ENCODE measurements at places on chromosomes 1 and 21.

- no peak for DNase-seq
Observed at GRCh38 chr1:169240449-169241232, 127.0 kb downstream of the NME7 start.

- DNase-seq: no peak
Observed at GRCh38 chr1:8415526-8416278, 97.8 kb downstream of the SLC45A1 start.

DNA sequence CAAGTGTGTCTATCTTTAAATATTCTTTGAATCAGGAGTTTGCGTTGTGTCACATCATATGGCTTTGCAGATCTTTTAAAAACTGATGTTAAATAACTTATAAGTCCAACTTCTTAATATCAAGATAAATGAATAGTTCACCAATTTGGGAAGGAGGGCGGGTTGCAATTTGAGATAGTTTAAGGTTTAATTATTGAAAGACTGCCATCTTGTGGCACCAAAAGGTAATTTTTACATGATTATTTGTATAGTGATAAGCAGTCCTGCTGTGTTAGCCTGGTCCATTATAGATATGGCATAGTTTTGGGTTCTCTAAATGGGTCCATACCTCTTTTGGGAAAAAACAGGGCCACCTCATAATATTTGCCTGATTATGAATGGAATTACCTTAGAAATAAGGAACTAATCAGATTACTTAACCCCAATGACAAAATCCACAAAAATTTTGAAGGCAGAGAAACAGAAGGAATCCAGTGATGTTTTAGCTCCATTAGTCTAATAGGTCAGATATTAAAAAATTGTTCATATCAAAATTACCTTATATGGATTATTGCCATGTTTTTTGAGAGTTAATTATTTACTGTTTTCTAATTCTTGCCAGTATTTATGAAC lies 64.3 kb downstream of the PRKAA2 start:
- DNase-seq: no peak

- DNase-seq: no peak
Observed at GRCh38 chr21:16588433-16588860, 858.7 kb downstream of the USP25 start.

DNA sequence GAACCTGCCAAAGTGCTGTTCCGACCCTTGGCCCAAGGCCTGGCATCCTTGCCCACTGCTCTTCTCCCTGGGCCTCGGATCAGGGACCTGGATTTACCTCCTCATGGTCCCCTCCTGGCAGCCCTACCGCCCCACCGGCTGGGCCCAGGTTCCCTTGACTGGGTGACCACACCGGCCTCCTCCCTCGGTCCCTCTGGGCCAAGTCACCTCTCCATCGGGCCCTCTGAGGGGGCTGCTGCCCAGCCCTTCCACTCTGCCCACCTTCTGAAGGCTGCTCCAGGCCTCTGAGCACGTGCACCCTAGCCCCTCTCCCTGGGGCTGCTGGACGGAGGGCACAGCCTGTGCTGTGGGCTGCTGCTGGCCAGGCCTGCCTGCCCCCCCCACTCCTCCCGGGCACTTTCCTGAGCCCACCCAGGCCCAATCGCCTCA lies 9.3 kb upstream of the MMEL1 start:
- DNase-seq: no peak

DNA sequence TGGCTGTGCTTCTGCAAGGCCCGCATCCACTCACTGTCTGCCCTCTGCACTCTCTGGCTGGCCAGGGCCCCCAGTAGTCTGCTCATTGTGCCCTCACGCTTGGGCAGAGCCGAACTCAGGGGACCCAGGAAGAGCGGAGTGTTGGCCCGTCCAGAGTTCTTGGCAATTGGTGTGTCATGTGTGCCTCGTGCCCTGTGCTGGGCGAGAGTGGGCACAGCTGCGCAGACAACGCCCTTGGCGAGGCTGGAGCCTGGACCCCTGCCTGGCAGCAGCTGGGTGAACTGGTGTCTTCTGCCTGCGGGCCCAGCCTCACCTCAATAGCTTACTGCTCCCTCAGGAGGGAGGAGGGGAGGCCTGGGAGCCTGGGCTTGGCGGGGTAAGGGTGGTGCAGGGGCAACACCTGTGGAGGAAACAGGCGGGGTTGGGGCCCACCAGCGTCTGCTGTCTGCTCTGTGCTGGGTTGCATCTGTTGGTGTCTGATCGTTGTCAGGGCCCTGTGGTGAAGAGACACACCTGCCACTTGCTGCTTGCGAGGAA lies 2.1 kb downstream of the GUK1 start:
- DNase-seq: no peak

- no peak for DNase-seq
Observed at GRCh38 chr1:1304331-1305299, 3.1 kb downstream of the ACAP3 start.

DNA sequence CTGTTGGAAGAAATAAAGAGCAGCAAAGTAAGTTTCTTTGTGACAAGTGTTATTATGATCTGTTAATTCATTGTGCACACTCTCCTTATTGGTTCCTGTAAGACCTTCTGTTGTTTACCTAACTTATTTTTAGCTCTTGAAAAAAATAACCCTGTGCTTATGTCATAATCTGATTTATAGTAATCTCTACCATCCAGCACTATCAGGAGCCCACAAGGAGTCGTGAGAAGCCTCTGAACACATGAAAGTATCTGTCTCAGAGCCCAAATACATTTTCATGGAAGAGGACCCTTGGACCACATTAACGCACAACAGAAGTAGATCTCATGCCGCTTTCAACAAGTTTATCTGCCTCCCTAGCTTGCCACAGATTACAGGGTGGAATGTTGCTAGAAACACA lies 45.8 kb downstream of the CENPF start:
- DNase-seq: no peak

GRCh38 chr1:219398815-219399396 lies 214.0 kb downstream of the ZC3H11B start:
- no peak for DNase-seq

DNA sequence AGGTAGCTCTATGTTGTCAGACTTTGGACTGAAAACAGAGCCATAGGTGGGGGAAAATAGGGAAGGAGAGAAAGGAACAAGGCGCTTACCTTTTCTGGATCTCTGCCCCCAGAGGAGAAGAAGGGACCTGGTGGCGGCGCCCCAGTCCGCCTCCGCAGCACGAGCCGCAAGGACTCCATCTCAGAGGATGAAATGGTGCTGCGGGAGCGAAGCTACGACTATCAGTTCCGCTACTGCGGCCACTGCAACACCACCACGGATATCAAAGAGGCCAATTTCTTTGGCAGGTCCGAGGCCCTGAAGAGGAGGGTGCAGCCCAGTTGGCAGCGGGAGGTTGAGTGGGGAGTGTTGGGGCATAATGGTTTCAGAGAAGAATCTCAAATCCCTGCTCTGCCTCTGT lies 18.5 kb upstream of the TMEM222 start:
- DNase-seq: no peak

DNA sequence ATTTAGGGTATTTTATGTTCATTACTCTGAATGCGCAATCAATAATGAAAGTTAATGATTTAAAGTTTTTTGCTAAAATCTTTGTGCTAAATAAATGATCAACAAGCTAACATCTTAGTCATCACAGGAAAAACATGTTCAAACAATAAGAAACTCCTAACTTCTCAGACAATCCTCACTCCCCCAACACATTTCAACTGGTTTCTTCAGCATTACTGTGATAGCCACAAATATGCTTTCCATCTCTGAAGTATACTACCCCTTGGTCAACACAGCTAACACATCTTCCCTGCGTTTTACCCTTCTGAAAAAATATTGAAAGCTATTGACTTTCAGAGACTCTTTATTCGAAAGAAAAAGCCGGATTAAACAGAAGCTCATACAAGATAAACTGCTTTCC lies 85.8 kb downstream of the ZNF644 start:
- no peak for DNase-seq

GRCh38 chr1:62196086-62196690 lies 1.5 kb downstream of the L1TD1 start:
- no peak for DNase-seq

GRCh38 chr1:59568158-59568935 lies 246.4 kb upstream of the HOOK1 start:
- DNase-seq: no peak

- no peak for DNase-seq
Observed at GRCh38 chr1:205944525-205944924, 1.3 kb upstream of the SLC26A9 start.

DNA sequence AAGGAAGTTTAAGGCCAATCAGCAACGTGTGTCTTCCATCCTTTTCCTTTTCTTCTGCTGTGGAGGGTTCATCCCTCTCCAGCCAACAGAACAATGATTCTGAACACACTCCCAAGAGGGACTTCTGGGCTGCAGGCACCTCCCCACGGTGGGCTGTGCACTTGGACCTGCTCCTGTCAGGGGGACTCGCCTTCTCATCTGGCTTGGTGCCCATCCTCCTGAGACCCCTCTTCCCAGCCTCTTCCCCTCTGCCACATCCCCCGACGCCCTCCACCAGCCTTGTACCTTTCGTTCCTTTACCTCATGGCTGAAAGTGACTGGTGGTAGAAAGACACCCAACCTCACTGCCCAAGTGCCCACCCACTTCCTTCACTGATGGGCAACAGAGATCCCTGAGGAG lies 26.0 kb upstream of the SLAMF9 start:
- no peak for DNase-seq

- no peak for DNase-seq
Observed at GRCh38 chr1:114078116-114078515, 75.6 kb downstream of the SYT6 start.

DNA sequence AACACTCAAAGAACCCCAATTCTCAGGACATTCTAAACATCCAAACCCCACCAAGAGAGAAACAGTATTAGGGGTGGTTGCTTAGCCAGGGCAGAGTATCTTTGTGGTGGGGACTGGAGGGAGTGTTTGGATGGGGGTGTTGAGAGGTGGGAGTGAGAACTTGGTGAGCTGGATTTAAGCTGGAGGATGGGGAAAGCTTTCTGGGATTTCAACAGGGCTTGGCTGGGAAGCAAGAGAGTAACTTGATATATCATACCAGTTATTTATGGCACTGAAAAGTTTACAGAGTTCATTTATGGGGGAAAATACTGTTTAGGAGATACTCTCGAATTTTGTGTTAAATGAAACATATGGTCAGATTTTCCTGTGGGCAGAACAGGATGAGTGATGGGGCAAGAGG lies 6.8 kb upstream of the CNIH3 start:
- DNase-seq: no peak

DNA sequence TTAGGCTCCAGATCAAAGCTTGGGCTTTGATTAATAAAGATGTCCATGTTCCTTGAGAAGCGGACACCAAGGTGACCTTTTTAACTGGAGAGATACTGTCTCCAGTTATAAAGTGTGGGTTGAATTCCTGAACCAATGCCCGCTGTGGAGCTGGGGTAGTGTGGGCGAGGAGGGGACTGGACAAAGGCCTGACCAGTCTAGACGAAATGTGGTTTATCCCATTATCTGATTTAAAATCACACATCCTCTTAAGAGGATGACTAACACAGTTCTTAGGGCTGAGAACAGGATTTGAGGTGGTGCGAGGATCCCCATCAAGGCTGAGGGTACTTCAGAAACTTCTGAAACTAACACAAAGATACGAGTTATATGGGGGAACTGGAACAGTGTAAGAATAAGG lies 84.5 kb upstream of the GCLM start:
- no peak for DNase-seq

- no peak for DNase-seq
Observed at GRCh38 chr1:41507110-41507720, 22.7 kb upstream of the EDN2 start.

GRCh38 chr1:235990330-235990795 lies 74.5 kb downstream of the NID1 start:
- DNase-seq: no peak

GRCh38 chr1:202951437-202951836 lies 6.7 kb downstream of the ADIPOR1 start:
- DNase-seq: no peak

GRCh38 chr1:221727146-221728036 lies 14.5 kb downstream of the DUSP10 start:
- no peak for DNase-seq

DNA sequence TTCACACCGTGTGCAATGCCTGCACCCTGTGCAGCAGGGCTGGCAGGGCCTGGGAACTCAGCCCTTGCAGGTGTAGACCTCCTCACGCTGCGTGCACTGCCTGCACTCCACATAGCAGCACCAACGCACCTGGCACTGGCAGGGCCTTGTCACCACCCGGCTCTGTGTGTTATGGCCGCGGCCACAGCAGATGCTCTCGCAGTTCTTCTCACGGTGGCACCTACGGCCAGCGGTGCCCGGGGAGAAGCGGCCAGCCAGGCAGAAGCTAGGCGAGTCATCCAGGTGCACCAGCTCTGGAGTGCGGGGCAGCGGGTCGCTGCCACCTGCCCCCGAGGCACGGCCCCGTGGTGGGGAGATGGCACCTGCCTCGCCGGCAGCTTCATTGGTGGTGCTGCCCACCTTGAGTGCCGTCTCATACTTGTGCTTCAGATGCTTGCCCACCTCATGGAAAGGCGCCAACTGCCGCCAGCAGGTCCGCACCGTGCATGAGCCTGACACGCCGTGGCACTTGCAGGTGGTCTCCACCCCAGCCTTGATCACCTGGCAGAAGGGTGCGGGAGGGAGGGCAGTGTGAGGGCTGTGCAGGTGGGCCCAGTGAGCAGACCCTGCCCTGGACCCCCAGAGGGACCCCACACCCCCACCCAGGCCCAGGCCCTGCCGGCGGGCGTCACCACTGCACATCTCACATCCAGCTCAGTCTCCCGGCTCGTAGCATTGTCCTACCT lies 26.1 kb downstream of the WNT9A start:
- DNase-seq: no peak

- DNase-seq: no peak
Observed at GRCh38 chr1:38101037-38101785, 54.6 kb upstream of the POU3F1 start.

DNA sequence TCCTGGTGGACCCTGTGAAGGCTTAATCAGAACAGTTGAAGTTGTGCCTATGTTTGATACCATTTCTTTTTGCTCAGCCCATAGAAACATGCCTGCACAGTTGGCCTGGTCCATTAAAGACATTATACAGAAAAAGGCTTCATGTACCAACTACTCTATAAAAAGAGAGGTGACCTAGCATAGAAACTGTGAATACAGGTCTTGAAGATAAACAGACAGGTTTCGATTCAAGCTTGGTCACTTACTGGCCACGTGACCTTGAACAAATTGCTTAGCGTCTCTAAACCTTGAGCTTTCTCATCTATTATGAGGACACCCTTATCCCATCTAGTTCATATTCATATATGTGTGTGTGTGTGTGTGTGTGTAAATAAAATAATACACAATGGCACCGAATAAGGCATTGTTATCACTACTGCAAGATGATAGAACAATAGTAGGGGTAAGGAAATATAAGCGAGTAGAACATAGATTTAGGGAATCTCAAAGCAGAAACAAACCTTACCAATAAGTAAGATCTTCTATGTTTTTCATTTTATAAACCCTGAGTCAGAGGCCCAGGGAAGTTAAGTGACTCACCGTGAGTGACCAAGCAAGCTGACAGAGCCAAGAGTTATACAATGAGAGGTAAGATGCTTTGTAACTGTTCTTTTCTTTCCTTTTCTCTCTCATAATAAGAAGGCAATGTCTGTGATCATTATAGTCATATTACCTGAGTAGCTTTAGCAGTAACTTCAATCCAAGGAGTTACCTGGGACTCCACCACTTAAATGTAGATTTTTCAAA lies 476.8 kb upstream of the DEPDC1 start:
- no peak for DNase-seq

- no peak for DNase-seq
Observed at GRCh38 chr1:76939050-76939816, 72.0 kb downstream of the ST6GALNAC5 start.

All from T-helper 2 cell (primary cell).